ENCODE measurements at places on chromosomes 2 and 18. TPM values are rescaled to one million over a fixed set of nuclear protein-coding genes. Genes with fewer than 3 reads are reported as not detected.

DNA sequence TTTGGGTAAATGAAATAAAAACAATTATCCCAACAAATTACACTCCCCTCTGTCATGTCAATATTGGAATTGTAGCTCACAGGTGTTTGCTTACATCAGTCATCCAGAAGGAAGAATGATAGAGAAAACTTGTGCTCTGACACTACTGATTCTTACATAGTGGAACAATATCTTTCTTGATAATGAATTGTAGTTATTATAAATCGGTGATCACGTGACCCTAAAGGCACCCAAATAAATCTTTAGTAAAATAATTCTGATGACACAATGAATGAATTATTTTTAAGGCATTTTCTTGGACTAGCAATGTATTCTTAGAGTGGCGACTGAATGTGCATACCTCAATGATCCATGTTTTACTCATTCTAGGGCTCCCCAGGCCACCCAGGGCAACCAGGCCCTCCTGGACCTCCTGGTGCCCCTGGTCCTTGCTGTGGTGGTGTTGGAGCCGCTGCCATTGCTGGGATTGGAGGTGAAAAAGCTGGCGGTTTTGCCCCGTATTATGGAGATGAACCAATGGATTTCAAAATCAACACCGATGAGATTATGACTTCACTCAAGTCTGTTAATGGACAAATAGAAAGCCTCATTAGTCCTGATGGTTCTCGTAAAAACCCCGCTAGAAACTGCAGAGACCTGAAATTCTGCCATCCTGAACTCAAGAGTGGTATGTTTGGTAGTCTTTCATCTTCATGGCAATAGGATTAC, 34.5 kb downstream of the COL3A1 start:
- DNase-seq: no peak

DNA sequence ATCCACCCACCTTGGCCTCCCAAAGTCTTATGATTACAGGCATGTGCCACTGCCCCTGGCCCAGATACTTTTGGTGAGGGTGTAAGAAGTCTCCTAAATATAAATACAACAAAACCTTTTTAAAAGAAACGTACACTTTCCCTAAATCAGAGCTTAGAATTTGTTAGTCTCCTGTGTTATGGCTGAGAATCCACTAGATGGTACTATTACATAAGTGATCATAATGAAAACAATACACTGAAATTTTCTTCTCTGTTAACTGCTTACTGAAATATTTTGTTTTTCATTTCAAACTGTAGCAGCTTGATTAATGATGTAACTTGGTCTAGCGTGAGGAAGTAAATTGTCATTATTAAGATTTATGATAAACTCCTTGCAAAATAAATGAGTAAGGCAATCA, 74.8 kb upstream of the FAM98A start:
- DNase-seq: no peak

DNA sequence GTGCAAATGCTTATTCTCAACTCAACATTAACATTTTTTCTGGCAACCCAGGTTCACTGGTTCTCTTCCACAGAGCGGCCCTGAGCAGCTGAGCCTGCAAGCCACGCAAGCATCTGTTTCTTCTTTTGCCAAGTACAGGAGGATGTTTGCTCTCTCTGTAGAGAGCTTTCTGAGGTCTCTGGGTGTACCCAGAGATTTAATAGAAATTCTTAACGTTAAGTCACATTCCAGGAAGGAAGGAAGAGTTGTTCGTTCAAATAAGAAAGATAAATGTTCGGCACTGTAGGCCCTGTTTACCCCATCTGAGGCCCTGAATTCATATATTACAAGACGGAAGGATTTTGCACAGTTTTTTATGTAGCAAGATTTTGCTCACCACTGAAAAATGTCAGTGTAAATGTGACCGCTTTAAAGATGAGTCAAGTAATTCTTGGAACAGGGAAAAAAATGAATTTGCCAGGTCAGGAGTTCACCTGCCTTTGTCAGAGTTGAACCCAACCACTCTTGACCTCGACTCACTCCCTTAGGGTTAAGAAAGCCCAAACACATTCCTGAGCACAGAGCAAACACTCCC, 30.1 kb downstream of the KCTD18 start:
- DNase-seq: no peak

DNA sequence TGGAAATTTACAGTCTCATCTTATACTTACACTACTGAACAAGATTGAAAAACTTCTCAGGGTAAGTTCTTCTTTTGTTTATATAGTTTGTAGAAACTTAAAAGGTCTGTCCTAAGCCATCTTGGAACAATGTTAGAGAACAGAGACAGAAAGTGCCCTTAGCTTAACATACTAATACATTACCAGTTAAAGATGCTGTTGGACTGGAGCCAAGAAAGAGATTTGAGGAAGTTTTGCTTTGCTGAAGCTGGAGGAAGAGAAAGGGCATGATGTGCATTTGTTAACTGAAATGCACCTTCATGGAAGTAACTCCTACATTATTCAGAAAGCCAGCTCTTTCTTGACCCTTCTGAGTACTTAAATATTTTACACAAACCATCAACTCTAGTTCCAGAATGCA, 66.5 kb upstream of the TNFRSF11A start:
- DNase-seq: no peak

Gene ATOH8
- 9.0 TPM for total RNA-seq

Gene MC2R
- not detected for total RNA-seq

DNA sequence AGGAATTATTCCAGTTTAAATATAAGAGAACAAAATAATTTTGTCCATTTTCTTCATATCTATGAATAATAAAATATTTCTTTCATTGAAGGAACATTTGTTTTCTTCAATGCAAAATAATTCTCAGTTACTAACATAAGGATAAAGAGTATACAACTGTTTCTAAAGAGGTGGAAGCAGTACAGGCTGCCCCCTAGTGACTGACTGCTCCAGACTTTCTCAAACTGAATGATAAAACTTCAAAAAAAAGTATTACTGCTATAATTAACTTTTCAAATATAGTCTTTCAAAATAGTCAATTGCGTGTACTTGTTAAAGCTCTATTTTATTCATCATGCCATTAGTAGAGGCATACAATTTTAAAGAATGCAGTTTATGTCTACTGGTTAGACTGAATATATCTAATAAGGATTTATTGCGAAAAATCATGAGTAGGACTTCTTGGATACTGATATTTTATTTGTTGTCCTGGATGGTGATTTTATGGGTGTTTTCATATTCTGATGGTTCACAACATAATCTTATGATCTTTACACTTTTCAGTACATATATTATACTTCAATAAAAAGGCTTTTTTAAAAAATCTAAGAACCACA, 100.1 kb downstream of the WDPCP start:
- DNase-seq: peak; percentile 16

GRCh38 chr2:69703189-69703588, 38.7 kb upstream of the ANXA4 start:
- DNase-seq: no peak

DNA sequence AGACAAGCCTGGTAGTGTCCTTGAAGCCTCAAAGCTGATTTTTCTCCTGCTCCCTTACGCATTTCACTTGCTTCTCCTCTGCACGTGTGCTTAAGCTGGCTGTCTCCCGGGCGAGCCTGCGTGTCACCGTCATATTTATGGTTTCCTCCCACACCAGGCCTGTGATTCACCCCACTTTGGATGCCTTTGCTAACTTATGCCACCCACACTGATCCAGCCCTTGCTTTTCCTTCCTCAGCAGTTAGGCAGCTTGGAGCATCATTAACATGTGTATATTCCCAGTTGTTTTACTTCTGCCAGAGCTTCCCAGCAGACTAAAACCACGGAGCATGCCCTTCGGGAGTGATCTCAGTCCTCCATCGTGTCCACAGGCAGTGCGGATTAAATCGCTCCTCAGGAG, 2.2 kb downstream of the ST3GAL5 start:
- peak; percentile 45 for DNase-seq

Measured in mucosa of gallbladder (tissue), 1 donor.